Lower lobe of right lung (tissue), 2 donors: ENCODE measurements at places on chromosomes 13 and 19. TPM values are rescaled to one million over a fixed set of nuclear protein-coding genes. Genes with fewer than 3 reads are reported as not detected.

DNA sequence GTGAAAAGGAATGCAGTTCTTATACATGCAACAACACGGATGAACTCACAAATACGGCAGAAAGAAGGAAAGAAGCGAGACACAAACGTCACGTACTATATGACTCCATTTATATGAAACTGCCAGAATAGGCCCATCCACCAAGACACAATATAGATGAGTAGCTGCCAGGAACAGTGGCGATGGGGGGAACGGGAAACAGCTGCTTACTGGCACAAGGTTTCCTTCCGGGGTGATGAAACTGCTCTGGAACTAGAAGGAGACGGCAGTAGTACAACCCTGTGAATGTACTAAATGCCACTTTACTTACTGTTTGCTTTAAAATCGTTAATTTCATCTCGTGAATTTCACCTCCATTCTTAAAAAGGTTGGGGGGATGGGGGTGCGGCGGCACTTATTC is 28.9 kb downstream of the MLLT1 start:
- H3K4me1 ChIP-seq, result peaks cover 25% of the 10 kb centered on the region
- H3K36me3 ChIP-seq, result no peaks in the 10 kb centered on the region
- H3K27ac ChIP-seq, result no peak overlapping the region
- DNase-seq, result peak; percentile 44
- no peaks in the 10 kb centered on the region for H3K27me3 ChIP-seq
- H3K4me3 ChIP-seq, result no peak overlapping the region

DNA sequence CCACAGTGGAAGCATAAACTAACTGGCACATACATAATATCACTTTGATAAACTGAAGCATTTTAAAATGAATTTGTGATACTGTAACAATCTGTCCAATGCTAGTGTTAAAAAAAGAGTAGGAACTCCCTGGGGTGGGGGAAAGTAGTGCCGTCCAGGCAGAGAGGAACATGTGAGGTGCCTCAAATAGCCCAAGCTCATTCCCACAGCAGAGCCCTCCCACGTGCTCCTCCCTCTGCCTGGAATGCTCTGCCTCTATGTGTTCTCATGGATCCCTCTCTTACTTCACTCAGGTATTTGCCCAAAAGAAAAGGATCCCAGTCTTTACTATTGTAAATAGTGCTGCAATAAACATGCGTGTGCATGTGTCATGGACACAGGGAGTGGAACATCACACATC is 188.1 kb downstream of the NHLRC3 start:
- no peak for DNase-seq
- H3K36me3 ChIP-seq, result no peaks in the 10 kb centered on the region
- H3K4me3 ChIP-seq, result no peak overlapping the region
- no peak overlapping the region for H3K27ac ChIP-seq
- no peaks in the 10 kb centered on the region for H3K27me3 ChIP-seq

- DNase-seq, result no peak
- H3K27me3 ChIP-seq, result peaks cover 6% of the 10 kb centered on the region
- H3K36me3 ChIP-seq, result no peaks in the 10 kb centered on the region
Observed at GRCh38 chr19:11286312-11286974, 9.5 kb upstream of the TSPAN16 start.

- H3K27me3 ChIP-seq, result peaks cover 59% of the 10 kb centered on the region
- H3K4me1 ChIP-seq, result peaks cover 47% of the 10 kb centered on the region
- H3K4me3 ChIP-seq, result peak overlapping the region; percentile 72
- peak; percentile 62 for DNase-seq
- no peak overlapping the region for H3K27ac ChIP-seq
Observed at GRCh38 chr13:21673789-21674489, 3.1 kb downstream of the FGF9 start.

GRCh38 chr13:31201341-31202031 is 1.7 kb downstream of the B3GLCT start:
- peak overlapping the region; percentile 94 for H3K27ac ChIP-seq
- H3K4me3 ChIP-seq, result peak overlapping the region; percentile 79
- no peaks in the 10 kb centered on the region for H3K27me3 ChIP-seq

- no peak overlapping the region for H3K4me3 ChIP-seq
- no peaks in the 10 kb centered on the region for H3K27me3 ChIP-seq
- peak; percentile 66 for DNase-seq
- peaks cover 4% of the 10 kb centered on the region for H3K4me1 ChIP-seq
Observed at GRCh38 chr19:51651216-51651846, 4.7 kb upstream of the SIGLEC14 start.

- H3K4me1 ChIP-seq, result no peaks in the 10 kb centered on the region
- H3K4me3 ChIP-seq, result no peak overlapping the region
- no peak overlapping the region for H3K27ac ChIP-seq
- no peaks in the 10 kb centered on the region for H3K36me3 ChIP-seq
Observed at GRCh38 chr13:91245288-91245687, 102.2 kb upstream of the MIR17HG start.

GRCh38 chr13:52405767-52406494 is at the start of gene THSD1:
TSS of gene THSD1 (minus strand) at chr13:52406172. CDS start at chr13:52402600, 3,572 bp downstream.
- peaks cover 10% of the 10 kb centered on the region for H3K36me3 ChIP-seq
- peak within 1 kb of the TSS; percentile 77 for H3K27ac ChIP-seq
- H3K4me3 ChIP-seq, result peak within 1 kb of the TSS; percentile 70
- no peaks in the 10 kb centered on the region for H3K27me3 ChIP-seq

DNA sequence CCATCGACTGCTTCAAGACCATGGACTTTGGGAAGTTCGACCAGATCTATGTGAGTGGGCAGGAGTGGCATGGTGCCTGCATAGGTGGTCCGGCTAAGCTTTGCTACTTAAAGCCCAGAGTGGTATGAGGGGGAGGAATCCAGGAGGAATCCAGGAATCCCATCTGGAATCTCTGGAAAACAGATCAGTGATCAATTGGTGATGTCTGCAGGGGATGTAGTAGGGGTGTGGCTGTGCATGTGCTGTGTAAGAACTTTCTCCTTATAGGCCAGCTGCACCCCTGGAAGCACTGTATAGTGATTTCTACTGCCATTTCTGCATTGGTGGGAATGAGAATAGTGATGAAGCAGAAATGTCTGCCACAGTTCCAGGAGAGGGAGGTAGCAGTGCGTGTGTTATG is 23.6 kb downstream of the PNPLA6 start:
- H3K27ac ChIP-seq, result no peak overlapping the region
- H3K4me1 ChIP-seq, result no peaks in the 10 kb centered on the region
- DNase-seq, result no peak

- no peak overlapping the region for H3K4me3 ChIP-seq
- no peak for DNase-seq
- H3K4me1 ChIP-seq, result no peaks in the 10 kb centered on the region
- H3K36me3 ChIP-seq, result no peaks in the 10 kb centered on the region
Observed at GRCh38 chr19:54254195-54254906, 2.7 kb downstream of the LILRB5 start.

DNA sequence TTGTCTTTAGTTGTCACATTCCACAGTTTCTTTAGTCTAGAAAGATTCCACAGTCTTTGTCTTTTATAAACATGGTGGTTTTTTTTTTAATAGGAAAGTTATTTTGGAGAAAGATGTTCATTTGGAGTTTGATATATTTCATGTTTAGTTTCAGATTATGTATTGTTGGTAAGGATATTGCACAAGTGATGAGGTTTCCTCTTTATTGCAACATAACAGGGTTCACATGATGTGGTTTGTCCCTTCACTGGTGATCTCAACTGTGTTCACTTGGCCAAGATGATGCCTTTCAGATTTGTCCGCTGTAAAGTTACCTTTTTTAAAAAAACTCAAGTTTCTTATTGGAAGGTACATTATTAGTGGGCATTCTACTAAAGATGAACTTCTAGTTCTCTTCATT is 3.2 kb downstream of the ZNF230 start:
- H3K27ac ChIP-seq, result no peak overlapping the region
- no peak overlapping the region for H3K4me3 ChIP-seq
- peaks cover 16% of the 10 kb centered on the region for H3K4me1 ChIP-seq
- no peaks in the 10 kb centered on the region for H3K27me3 ChIP-seq
- H3K36me3 ChIP-seq, result peaks cover 38% of the 10 kb centered on the region

DNA sequence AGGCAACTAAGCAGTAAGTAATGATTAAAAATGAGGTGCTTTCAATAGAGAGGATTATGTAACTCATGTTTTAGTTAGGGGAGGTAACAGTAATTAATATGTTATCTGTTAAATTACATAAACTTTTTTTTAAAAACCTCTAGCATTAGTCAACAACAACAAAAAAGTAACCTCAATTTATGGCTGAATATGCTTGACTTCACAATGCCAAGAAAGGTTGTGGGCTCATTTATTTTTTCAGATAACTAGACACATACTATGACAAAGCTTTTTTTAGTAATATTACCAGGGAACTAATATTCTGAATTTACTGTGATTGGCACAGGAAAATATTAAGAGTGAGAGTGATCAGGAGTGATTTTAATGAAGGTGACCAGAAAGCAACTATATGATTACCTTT is 54.9 kb downstream of the KCNRG start:
- H3K4me3 ChIP-seq, result no peak overlapping the region
- H3K36me3 ChIP-seq, result peaks cover 21% of the 10 kb centered on the region
- H3K27me3 ChIP-seq, result no peaks in the 10 kb centered on the region
- no peak for DNase-seq
- H3K27ac ChIP-seq, result no peak overlapping the region

DNA sequence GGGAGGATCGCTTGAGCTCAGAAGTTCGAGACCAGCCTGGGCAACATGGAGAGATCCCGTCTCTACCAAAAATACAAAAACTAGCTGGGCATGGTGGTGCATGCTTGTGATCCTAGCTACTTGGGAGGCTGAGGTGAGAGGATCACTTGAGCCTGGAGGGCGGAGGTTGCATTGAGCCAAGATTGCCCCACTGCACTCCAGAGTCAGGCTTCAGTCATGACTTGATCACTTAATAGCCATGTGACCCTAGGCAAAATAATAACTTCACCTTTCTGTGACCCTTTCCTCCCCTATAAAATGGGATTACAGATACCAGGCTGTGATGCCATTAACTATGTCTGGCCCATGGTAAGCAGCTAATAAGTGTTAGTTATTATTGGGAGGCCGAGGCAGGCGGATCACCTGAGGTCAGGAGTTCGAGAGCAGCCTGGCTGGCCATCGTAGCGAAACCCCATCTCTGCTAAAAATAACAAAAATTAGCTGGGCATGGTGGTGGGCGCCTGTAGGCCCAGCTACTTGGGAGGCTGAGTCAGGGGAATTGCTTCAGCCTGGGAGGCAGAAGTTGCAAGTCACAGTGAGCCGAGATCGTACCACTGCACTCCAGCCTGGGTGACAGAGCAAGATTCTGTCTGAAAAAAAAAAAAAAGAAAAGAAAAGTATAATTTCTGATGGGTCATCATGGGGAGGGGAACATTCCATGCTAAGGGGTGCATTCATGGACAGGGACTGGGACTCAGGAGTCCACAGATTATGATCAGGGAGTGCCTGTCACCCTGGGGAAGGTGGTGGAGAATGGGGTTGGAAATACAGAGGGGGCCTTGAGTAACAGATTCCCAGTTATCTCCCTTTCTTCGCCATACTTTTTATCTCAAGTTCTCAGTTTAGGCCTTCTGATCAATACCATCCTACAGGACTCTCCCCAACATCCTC is 15.5 kb downstream of the TPM4 start:
- H3K36me3 ChIP-seq, result peaks cover 100% of the 10 kb centered on the region
- DNase-seq, result no peak
- no peak overlapping the region for H3K4me3 ChIP-seq
- H3K4me1 ChIP-seq, result peaks cover 47% of the 10 kb centered on the region
- no peaks in the 10 kb centered on the region for H3K27me3 ChIP-seq
- H3K27ac ChIP-seq, result no peak overlapping the region

DNA sequence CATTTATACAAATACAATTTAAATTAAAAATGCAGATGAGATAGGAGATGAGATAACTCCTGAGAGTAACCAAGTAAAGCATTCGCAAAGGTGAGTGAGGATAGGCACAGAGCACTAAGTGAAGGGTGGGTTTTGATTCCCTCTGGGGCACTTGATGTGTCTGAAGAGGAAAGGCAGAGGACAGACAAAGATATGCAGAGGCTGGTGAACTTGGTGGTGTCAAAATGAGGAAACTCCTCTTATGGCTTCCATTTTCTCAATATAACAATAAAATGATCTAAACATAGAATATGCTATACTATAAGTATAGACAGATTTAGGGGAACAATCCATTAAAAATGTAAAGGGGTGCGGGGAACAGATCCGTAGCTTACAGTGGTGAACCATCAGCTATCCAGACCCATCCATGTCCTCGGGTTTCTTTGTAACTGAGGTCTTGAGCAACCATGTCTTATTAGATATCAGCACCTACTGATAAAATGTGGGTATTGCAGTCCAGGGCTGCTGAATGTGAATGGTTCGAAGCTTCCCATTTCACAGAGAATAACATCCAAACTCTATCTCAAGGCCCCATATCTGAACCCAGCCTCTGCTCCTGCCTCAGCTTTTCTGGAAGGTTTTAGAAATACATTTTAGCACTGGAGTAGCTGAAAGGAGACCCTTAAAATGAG is 73.9 kb upstream of the SLC10A2 start:
- H3K36me3 ChIP-seq, result no peaks in the 10 kb centered on the region
- H3K27ac ChIP-seq, result no peak overlapping the region
- H3K4me1 ChIP-seq, result no peaks in the 10 kb centered on the region
- no peak for DNase-seq
- H3K27me3 ChIP-seq, result no peaks in the 10 kb centered on the region

DNA sequence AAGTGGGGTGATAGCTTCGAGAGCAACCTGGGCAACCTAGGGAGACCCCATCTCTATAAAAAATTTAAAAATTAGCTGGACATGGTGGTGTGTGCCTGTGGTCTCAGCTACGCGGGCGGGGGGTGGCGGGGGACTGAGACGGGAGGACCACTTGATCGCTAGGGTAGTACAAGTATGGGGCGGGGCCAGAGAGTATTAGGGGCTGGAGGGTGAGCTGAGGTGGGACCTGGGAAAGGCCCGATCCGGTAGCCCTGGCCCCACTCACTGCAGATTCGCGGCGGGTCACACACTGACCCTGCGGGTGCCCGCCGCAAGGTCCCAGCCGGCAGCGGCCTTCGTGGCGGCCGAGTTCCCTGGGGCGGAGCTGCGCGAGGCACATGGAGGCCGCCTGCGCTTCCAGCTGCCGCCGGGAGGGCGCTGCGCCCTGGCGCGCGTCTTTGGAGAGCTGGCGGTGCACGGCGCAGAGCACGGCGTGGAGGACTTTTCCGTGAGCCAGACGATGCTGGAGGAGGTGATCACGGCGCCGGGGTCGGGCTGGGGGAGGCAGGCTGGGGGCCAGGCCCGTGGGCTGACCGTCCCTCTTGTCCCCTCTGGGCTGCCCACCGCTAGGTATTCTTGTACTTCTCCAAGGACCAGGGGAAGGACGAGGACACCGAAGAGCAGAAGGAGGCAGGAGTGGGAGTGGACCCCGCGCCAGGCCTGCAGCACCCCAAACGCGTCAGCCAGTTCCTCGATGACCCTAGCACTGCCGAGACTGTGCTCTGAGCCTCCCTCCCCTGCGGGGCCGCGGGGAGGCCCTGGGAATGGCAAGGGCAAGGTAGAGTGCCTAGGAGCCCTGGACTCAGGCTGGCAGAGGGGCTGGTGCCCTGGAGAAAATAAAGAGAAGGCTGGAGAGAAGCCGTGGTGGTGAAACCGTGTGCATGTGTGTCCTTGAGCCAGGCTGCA is 2.0 kb upstream of the ARHGAP45 start:
- H3K36me3 ChIP-seq, result no peaks in the 10 kb centered on the region
- peak overlapping the region; percentile 81 for H3K27ac ChIP-seq
- DNase-seq, result peak; percentile 89
- H3K4me3 ChIP-seq, result peak overlapping the region; percentile 73
- no peaks in the 10 kb centered on the region for H3K27me3 ChIP-seq

Gene SPART
- total RNA-seq, result 72.5 TPM

Gene CLC
- not detected for total RNA-seq

Gene ZNF708
- total RNA-seq, result 17.0 TPM

Gene ZSCAN4
- 0.24 TPM for total RNA-seq

Gene SNRNP70
- total RNA-seq, result 203 TPM

Gene ZNF729
- total RNA-seq, result not detected

Gene ZNF761
- total RNA-seq, result 14.7 TPM

Gene ELSPBP1
- not detected for total RNA-seq

Gene C19orf33
- total RNA-seq, result 35.6 TPM

Gene CD70
- 2.6 TPM for total RNA-seq

Gene ZNF470
- total RNA-seq, result 3.5 TPM

Gene MBD3L3
- not detected for total RNA-seq

Gene B9D2
- total RNA-seq, result 8.2 TPM

Gene CRX
- total RNA-seq, result not detected

Gene ZNF429
- 19.3 TPM for total RNA-seq

Gene KANK3
- total RNA-seq, result 49.0 TPM
